NCI-H1436 treated with DMSO at 0.1 percent for 48 hours (cell line): ENCODE measurements at places on chromosomes 13 and 19.

DNA sequence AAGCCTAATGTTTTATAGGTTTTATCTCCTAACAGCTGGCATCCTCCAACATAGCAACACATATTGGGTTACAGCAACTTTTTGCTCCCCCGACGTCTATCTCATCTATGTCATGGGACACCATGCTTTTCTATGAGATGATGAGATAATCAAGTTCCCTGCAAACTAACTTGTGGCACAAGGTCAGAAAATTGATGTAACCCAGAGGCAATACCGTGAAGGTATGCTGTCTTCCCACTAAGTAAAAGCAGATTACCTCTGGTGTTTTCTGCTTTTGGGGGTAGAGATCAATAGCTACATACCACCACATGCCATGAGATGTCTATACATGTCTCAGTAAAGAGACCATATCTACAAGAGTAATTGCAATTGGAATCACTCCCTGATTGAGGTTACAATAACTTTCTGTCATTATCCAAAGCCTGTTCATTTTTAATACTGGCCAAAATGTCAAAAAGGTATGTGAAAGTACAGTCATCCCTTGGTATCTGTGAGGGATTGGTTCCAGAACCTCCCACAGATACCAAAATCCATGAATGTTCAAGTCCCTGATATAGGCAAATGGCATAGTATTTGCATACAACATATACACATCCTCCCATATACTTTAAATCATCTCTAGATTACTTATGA is 131.3 kb downstream of the CYSLTR2 start:
- no peak for DNase-seq

- DNase-seq: no peak
Observed at GRCh38 chr19:15584095-15584494, 30.9 kb upstream of the CYP4F8 start.

DNA sequence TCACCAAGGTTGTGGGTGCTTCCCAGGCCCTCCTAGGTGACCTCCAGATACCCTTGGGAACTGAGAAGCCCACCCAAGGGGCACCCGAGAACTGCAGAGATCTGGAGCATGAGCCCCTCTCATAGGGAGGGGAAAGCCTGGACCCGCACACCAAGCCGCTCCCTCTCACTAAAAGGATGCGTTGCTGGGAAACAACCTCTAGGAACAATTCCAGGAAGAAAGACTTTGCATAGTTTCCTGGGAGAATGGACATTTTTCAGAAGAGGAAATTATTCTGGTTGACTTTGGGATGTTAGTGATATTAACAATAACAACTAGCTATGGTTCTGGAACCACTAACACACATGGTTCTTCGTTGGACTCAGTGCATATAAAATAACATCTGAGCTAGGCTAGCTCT is 64.6 kb downstream of the SLC7A1 start:
- no peak for DNase-seq

- DNase-seq: no peak
Observed at GRCh38 chr13:82740442-82740841, 1141.8 kb downstream of the SLITRK1 start.

DNA sequence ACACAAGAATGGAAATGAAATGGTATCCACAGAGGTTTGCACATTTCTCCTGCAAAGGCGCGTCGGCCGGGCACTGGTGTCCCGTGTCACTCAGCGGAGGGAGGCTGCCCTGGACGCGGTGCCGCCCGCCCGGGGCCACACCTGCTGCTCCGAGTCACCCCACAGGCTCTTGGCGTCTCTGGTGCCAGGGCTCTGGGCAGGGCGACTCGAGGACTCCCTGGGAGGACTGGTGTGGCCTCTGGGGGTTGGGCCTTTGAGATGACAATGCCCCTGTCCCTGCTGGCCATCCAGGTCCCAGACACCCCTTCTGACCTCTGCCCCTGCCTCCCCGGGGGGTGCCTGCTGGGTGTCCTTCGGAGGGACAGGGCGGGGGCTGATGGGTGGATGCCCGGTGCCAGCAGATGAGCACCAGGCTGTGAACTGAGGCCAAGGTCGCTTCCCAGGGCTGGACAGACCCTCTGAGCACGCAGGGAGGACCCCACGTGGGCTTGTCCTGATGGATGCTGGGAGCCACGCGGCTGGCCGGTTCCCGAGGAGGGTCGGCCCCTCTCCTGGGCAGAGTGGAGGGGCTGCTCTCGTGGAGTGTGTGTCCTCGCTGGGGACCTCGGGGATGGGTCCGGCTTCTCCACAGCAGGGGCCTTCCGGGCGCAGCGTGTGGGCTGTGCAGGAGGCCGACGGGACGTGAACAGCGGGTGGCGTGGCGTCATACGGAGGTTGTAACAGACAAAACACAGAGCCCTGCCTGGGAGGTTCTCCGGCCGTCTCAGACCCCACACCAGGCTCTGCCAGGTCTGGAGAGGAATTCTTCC is 4.7 kb upstream of the CACTIN start:
- DNase-seq: no peak

GRCh38 chr19:31283701-31284100 is 65.5 kb downstream of the TSHZ3 start:
- no peak for DNase-seq

GRCh38 chr19:17159466-17160393 is 55.4 kb upstream of the USE1 start:
- DNase-seq: no peak

DNA sequence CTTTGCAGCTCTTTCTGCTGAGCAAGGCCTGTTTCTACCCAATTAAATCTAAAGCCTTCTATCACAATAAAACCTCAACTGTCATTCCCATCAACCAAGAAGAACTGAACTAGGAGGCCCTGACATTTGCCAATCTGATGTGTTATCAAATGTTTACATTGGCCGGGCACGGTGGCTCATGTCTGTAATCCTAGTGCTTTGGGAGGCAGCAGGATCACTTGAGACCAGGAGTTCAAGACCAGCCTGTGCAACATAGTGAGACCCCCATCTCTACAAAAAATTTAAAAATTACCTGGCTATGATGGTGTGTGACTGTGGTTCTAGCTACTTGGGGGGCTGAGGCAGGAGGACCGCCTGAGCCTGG is 2.8 kb upstream of the FBXO17 start:
- DNase-seq: no peak

- no peak for DNase-seq
Observed at GRCh38 chr13:57865600-57866294, 234.2 kb downstream of the PCDH17 start.

- DNase-seq: no peak
Observed at GRCh38 chr13:24280720-24281119, 28.7 kb upstream of the C1QTNF9 start.

DNA sequence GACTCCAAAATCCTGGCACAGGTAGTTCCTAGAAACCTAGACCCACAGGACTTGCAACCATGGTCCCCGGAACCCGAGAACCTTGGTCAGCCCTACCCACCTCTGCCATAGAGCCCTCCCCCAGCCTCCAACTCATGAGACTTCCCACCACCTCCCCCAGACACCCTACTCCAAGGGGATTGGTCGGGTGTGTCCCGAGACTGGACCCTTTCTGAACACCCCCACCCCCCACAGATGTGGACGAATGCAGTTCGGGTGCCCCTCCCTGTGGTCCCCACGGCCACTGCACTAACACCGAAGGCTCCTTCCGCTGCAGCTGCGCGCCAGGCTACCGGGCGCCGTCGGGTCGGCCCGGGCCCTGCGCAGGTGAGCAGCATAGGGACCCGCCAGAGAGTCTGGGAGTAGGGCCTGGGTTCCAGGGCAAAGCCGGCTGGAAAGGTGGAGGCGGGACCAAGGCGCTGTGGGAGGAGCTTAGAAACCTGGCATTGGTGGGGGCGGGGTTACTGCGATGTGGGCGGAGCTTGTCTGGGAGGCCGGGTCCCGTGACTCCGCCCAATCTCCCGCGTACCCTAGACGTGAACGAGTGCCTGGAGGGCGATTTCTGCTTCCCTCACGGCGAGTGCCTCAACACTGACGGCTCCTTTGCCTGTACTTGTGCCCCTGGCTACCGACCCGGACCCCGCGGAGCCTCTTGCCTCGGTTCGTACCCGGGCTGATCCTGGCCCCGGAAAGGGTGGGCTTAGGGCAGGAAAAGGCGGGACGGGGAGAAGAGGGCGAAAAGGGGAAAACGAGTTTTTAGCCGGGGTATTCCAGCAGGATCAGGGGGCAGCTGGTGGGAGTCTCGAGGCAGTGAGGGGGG is 11.9 kb downstream of the LTBP4 start:
- DNase-seq: no peak

DNA sequence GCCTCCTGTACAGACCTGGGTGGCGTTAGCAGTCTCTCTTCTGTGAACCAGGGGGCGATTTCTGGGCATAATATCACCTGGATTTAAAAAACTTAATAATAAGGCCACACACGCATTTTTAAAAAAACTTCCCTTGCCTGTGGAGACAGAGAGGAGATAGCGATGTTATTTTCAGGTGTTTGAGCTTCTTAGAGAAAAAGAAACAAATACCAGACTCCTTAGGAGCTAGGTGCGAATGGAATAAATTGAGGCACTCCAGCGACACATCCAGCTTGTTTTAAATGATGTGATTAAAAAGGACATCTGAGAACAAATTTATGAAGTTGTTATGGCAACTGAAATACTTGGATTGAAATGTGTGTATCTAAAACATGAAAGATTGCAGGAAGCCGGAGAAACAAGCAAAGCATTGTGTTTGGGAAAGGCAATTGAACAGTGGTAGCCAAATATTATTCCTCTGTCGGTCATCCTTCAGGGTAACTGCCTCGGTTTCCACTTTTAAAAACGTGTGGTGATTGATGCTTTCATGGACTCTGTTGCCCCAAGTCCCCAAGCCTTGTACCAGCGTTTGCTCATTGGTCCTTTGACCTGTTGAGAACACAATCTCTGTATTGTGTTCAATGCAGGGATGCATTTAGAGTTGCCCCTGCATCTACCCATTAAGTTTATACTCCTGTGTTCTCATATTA is 158.7 kb downstream of the TM9SF2 start:
- DNase-seq: no peak

- no peak for DNase-seq
Observed at GRCh38 chr19:58394821-58395219, 636 bp upstream of the RNF225 start.

- no peak for DNase-seq
Observed at GRCh38 chr13:100833427-100833826, 158.8 kb upstream of the TMTC4 start.

DNA sequence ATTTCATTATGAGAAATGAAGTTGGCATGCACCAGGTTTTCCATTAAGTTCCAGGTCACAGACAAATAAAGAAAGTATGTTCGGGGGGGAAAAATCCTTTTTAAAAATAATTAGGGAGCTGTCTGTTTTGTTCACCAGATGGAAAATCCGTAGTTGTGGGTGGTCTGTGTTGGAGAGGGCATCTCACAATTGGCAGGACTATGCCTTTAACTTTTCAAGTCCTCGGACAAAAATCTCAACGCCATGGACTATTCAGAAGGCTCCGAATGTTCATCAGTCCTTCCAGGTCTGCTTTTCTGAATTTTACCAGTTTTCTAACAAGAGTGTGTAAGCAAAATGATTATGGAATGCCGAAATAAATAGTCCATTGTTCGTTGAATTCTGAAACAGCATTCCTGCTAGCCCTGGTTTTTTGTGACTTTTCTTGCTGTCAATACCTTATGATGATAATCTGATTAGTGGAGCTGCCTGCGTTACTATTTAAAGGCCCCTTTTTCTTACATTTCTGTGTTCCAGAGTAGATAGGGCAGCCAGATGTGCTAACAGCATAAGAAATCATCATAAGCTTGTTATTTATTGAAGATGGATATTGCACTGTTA is 146.9 kb downstream of the TM9SF2 start:
- no peak for DNase-seq

- DNase-seq: no peak
Observed at GRCh38 chr19:48686088-48686487, 9.7 kb upstream of the FUT2 start.

GRCh38 chr13:38821770-38822551 is 135.1 kb downstream of the FREM2 start:
- DNase-seq: no peak

GRCh38 chr13:106466691-106467426 is 68.6 kb downstream of the EFNB2 start:
- DNase-seq: no peak
